Ureter (tissue), 1 donor: ENCODE measurements at places on chromosomes 11 and 22.

DNA sequence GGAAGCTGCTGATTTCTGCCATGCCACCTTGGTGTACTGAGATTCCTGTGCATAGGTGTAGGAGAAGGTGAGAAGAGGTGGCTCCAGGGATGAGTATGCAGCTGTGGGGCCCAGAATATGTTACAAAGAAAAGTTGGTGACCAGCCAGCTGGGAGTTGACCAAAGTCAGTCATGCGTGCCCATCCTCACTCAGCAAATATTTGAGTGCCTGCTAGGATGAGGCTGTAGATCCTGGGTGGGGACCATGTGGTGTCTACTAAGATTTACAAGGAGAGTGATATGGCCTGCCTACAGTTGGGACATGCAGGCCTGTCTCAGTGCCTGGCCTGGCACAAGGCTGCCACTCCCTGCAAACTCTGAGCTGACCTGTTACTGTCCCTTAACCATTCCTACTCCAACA is 19.4 kb downstream of the RNF185 start:
- DNase-seq: peak; percentile 67

DNA sequence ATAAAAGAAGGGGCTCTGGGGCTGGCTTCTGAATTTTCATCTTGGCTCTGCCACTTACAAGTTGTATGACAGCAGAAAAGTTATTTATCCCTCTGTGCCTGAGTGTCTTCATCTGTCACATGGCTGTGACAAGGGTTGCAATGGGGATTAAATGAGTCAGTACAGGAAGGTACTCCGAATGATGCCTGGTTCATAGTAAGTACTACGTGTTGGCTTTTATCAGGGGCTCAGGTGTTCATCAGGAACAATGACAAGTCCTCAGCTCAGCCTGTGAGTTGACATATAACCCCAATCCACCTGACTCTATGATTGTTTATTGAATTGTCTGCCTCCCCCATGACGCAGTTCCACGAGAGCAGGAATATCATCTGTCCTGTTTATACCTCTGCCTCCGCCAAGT is 45.7 kb downstream of the PAMR1 start:
- no peak for DNase-seq

- no peak for DNase-seq
Observed at GRCh38 chr11:40434926-40435325, 1024.5 kb downstream of the LRRC4C start.

- no peak for DNase-seq
Observed at GRCh38 chr11:6531267-6531752, 34.2 kb downstream of the DNHD1 start.

DNA sequence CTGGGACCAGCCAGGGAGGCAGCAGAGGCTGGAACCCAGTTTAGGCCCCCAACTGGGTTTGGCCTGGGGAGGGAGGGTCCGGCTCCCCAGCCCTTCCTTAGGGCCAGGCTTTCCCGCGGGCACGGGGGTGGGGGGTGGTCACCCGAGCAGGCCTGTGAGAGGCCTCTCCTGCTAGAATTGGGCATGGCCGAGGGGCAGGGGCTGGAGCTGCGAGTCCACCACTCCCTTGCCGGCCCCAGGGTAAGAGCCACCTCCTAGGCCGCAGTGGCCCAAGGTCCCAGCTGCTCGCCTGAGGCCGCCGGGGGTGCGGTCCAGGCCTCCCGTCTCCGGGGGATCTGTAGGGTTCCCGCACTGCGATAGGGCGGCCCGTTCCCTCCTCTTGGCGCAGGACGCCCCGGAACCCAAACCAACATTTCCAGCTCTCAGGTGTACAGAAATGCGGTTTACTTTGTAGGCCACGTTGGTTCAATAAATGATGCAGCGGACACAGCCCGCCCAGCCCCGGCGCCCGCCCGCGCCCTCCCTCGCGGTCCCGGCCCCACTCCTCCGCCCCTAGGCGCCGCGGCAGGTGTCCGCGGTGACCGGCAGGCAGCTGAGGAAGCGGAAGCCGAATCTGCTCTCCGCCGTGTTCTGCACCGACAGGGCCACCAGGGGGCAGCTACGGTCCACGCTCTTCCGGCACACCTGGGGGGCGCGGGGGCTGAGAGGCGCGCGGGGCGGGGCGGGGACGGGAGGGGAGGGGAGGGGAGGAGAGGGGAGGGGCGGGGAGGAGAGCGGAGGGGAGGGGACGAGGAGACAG is 5.9 kb downstream of the LMNTD2 start:
- DNase-seq: no peak

GRCh38 chr11:86919557-86920210 is 35.5 kb downstream of the FZD4 start:
- no peak for DNase-seq

- peak; percentile 94 for DNase-seq
Observed at GRCh38 chr22:24894220-24894975, 52.1 kb downstream of the LHFPL7 start.

- DNase-seq: no peak
Observed at GRCh38 chr22:20946080-20946986, 20.7 kb upstream of the AIFM3 start.

DNA sequence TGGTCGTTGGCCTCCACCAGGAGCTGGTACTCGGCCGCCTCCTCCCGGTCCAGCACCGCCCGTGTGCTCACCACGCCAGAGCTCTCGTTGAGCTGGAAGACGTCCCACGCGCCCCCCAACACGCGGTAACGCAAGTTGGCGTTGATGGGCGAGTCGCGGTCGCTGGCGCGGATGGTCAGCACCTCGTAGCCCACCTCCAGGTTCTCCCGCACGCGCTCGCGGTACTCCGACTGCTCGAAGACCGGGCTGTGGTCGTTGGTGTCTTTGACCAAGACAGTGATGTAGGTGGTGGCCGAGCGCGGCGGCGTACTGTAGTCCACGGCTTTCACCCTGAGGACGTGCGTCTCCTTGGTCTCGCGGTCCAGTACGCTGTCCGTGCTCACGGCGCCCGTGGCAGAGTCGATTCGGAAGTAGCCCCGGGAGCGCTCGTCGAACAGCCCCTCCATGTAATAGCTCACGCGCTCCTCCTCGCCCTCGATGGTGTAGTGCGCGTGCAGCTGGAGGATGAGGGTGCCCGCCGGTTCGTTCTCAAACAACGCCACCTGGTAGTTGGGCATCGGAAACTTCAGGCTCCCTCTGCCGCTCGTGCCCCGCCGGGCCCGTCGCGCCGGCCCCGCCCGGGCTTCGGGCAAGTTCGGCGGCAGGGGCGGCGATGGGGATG is 1.4 kb downstream of the CELSR1 start:
- no peak for DNase-seq

DNA sequence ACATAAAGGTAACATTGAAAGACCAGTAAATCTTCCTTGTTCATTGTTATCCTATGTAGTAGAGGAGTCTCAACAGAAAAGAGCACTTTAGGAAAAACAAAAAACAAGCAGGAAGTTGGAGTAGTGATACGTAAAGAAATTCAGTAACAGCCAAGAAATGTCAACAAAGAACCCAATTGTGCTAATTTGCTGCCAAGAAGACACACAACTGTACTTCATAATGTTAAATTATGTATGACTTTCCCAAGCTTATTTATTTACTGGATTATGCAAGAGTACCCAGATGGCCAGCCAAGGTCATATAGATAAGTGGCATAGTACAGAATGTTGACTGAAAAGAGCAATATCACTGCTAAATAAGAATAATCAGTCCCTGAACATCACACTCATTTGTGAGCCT is 264.7 kb upstream of the CCDC179 start:
- no peak for DNase-seq

- no peak for DNase-seq
Observed at GRCh38 chr11:21631991-21632390, 560.9 kb upstream of the ANO5 start.
